Endodermal cell (in vitro differentiated cells): ENCODE measurements at places on chromosomes 5 and 9. TPM values are rescaled to one million over a fixed set of nuclear protein-coding genes. Genes with fewer than 3 reads are reported as not detected.
A peak's percentile ranks its signal among the peaks of the same experiment; 100 is the strongest.

HCN1 gene
- 4.0 and 5.9 TPM in 2 replicates for total RNA-seq

MYMK gene
- not detected in 2 replicates for total RNA-seq

COL23A1 gene
- 50.2 to 61.6 TPM (median 52.1 TPM) in 3 replicates for total RNA-seq

PCDHGB5 gene
- total RNA-seq, result 13.9 and 17.3 TPM in 2 replicates

PCDHGB4 gene
- 12.0 and 13.9 TPM in 2 replicates for total RNA-seq

- no peaks in the 10 kb centered on the region for H3K36me3 ChIP-seq
- H3K4me3 ChIP-seq, result no peak overlapping the region
- peaks cover 30% of the 10 kb centered on the region for H3K27me3 ChIP-seq
- DNase-seq, result no peak
Measured at GRCh38 chr9:123283048-123283408, 14.6 kb upstream of the STRBP start.

DNA sequence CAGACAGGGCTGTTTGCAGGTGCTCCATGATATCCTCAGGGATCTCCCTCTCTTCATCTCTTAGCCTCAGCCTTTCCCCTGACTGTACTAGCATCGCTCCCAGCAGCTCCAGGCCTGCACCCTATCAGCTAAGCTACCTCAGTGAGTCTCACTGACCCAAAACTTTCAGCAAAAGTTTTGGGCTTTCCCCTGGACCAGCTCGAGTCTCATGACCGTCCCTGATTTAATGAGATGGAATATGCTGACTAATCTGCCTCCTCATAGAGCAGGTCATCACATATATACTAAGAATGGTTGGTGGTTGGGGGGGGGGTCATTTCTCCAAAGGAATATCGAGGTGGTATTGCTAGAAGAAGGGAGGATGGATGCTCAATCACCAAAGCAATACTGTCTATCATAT, 151.5 kb downstream of the NR3C1 start:
- no peaks in the 10 kb centered on the region for H3K4me1 ChIP-seq
- DNase-seq, result no peak
- H3K27ac ChIP-seq, result no peak overlapping the region
- H3K27me3 ChIP-seq, result no peaks in the 10 kb centered on the region
- no peak overlapping the region for H3K4me3 ChIP-seq

- DNase-seq, result peak; percentile 93
- no peak overlapping the region for H3K4me3 ChIP-seq
- no peaks in the 10 kb centered on the region for H3K36me3 ChIP-seq
- H3K27ac ChIP-seq, result no peak overlapping the region
- no peaks in the 10 kb centered on the region for H3K4me1 ChIP-seq
Measured at GRCh38 chr9:68584189-68585033, 43.7 kb upstream of the TMEM252 start.

GRCh38 chr9:137715321-137715720, 96.5 kb downstream of the EHMT1 start:
- peaks cover 57% of the 10 kb centered on the region for H3K36me3 ChIP-seq
- no peak for DNase-seq
- H3K27me3 ChIP-seq, result no peaks in the 10 kb centered on the region
- H3K27ac ChIP-seq, result no peak overlapping the region
- no peaks in the 10 kb centered on the region for H3K4me1 ChIP-seq

DNA sequence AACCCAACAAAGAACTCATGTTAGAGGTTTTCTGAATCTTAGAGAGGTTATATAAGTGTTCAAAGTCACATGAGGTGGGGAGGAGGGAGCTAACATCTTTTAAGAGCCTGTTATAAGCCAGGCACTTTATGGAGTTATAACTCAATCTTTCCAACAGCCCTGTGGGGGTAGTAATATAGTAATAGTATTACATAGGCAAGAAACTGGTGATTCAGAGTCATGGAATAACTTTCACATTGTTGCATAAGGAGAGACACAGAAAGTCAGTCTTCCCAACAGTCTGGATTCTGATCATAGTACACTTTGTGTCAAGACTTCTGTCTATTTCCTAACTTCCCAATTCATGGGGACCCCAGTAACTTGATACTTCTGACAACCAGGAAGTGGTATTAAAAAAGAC, 89.2 kb downstream of the ACER2 start:
- H3K27me3 ChIP-seq, result peaks cover 9% of the 10 kb centered on the region
- H3K4me3 ChIP-seq, result no peak overlapping the region
- H3K27ac ChIP-seq, result no peak overlapping the region
- no peaks in the 10 kb centered on the region for H3K36me3 ChIP-seq
- H3K4me1 ChIP-seq, result peaks cover 4% of the 10 kb centered on the region
- no peak for DNase-seq

DNA sequence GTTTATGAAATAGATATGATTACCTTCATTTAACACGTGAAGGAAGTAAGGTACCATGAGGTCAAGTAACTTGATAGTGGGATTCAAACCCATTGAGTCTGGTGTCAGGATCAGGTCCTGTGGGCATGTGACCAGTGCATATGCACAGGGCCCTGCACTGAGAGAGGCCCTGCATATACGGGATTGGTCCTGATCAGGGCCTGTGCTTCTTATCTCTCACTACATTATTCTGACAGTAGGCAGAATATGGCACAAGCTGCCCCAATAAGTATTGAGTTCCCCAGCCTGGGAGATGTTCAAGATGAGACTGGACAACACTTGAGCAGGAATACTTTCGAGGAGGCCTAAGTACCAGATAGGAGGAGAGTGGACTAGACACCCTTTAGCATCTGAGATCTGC, 44.0 kb downstream of the GALNT10 start:
- H3K27ac ChIP-seq, result no peak overlapping the region
- DNase-seq, result no peak
- no peaks in the 10 kb centered on the region for H3K27me3 ChIP-seq
- no peak overlapping the region for H3K4me3 ChIP-seq

- no peak for DNase-seq
- no peaks in the 10 kb centered on the region for H3K4me1 ChIP-seq
- no peak overlapping the region for H3K4me3 ChIP-seq
Measured at GRCh38 chr9:121434969-121435368, 64.7 kb downstream of the GGTA1 start.

- no peaks in the 10 kb centered on the region for H3K36me3 ChIP-seq
- H3K4me1 ChIP-seq, result no peaks in the 10 kb centered on the region
- no peak overlapping the region for H3K4me3 ChIP-seq
- no peaks in the 10 kb centered on the region for H3K27me3 ChIP-seq
Measured at GRCh38 chr5:149216496-149216895, 55.2 kb upstream of the AFAP1L1 start.

GRCh38 chr5:147760086-147760875, 22.2 kb downstream of the JAKMIP2 start:
- H3K36me3 ChIP-seq, result no peaks in the 10 kb centered on the region
- no peaks in the 10 kb centered on the region for H3K27me3 ChIP-seq
- H3K27ac ChIP-seq, result no peak overlapping the region
- H3K4me3 ChIP-seq, result no peak overlapping the region
- no peak for DNase-seq
- H3K4me1 ChIP-seq, result no peaks in the 10 kb centered on the region

DNA sequence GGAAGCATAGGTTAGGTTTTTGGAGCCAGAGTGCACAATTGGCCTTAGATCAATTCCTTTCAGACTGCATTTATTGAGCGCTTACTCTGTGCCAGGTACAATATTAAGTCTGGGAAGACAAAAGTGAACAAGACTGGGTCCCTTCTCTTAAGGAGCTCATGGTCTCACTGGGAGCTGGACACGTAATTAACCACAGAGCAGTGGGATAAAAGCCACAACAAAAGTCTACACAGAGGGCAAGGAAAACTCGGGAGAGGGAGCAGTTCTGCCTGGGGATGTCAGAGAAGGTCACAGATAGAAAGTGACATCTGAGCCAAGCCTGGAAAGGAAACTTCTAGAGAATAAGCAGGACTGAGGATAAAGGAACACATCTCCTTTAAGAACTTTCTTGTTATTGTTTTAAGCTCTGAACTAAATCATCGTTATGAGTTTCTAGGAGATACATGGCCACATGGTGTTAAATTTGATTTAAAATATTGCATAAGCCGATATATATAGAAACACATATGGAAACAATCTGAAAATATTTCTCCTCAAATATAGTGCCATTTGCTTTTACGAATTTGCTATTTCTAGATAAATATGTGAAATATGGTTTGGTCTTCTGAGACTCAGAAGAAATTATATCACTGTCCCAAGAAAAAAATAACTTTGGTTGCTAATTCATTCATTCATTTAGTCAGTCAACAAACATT, 40.1 kb upstream of the PDE8B start:
- DNase-seq, result no peak
- no peak overlapping the region for H3K4me3 ChIP-seq
- H3K27me3 ChIP-seq, result no peaks in the 10 kb centered on the region
- H3K36me3 ChIP-seq, result no peaks in the 10 kb centered on the region
- H3K27ac ChIP-seq, result no peak overlapping the region

GRCh38 chr5:74638970-74639806, 1.3 kb downstream of the ENC1 start:
- DNase-seq, result no peak
- H3K36me3 ChIP-seq, result peaks cover 33% of the 10 kb centered on the region
- H3K27ac ChIP-seq, result no peak overlapping the region
- peak overlapping the region; percentile 99 for H3K4me3 ChIP-seq

GRCh38 chr5:179313849-179314521, 31.3 kb downstream of the ADAMTS2 start:
- H3K27me3 ChIP-seq, result no peaks in the 10 kb centered on the region
- no peak overlapping the region for H3K27ac ChIP-seq
- no peaks in the 10 kb centered on the region for H3K4me1 ChIP-seq

DNA sequence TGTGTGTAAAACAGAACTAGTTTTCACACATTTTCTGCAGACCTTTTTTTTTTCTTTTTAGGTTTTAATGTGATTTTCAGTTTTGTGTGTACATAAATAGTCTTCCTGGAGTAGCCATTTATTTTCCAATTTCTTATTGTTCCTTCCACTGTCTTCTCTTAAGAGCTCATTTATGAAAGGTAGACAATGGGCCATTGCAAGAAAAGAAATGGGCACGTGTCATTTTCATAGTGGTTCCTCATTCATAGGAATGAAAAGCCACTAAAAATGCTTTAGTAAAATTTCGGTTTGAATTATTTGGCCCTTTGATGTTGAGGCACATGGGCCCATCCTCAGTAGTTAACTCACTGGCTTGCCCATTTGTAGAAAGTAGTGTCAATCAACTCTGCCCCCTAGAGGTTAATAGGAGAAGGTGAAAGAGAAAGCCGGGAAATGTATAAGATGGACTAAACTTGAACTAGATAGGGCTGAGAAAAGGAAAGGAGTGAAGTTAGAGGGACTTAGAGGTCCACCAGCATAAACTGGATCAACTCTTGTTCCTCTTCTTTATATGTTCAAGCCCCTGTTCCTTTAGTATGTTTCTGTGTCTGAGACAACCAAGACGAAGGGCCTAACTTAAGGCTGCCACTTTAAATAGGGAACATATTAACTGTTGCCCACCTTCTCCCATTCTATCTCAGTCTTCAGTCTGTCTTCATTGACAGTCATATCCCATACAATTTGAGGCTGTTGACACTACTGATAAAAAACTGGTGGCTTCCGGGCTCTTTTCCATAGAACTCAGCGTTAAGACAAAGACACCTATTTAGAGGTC, 72.6 kb downstream of the SMARCA2 start:
- no peak overlapping the region for H3K4me3 ChIP-seq
- H3K36me3 ChIP-seq, result no peaks in the 10 kb centered on the region
- DNase-seq, result no peak
- no peaks in the 10 kb centered on the region for H3K27me3 ChIP-seq

DNA sequence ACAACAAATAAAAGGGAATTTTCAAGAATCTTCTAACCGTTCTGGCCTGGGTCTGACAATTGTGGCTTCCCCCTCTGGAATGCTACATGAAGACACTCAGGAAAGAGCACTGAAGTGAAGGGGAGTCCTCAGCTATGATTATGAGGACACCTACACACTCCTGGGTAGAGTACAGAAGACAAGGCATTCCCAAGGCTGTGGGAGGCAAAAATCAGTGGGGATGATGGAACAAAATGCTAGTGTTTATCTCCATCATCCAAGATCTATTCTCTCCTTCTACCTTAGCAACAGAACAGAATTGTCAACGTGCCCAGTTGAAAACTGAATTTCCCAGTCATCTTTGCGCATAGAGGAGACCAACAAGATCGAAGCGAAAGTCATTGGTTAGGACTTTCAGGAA, 130.1 kb upstream of the LARP1 start:
- no peaks in the 10 kb centered on the region for H3K36me3 ChIP-seq
- H3K27ac ChIP-seq, result no peak overlapping the region
- no peaks in the 10 kb centered on the region for H3K27me3 ChIP-seq
- no peak for DNase-seq
- no peaks in the 10 kb centered on the region for H3K4me1 ChIP-seq

DNA sequence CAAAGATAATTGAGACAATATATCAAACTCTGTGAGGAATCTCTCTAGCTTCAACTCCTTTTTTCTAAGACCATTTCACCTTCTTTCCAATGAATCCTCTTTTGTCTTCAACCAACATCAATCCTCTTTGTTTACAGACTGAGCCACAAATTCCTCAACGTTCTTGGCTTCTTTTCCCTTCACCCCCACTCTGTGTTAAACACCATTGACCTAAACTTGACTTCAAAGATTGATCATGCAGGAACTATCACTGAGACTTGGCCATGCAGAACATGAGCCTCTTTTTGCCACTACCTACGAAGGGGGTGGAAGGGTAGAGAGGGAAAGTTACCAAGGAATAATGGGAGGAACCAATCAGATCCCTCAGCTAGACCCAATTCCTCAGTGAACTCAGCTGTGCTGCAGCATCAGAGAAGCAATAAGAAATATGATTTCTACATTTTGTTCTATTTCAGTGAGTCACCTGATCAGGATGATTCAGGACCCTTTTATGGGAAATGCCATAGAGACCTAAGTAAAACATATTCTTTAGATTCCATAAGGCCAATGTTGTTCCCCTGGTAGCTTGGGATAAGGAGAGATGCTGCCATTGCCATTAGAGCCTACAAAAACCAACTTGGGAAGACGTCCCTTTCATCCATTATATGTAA, 187.7 kb upstream of the RGMB start:
- H3K27me3 ChIP-seq, result no peaks in the 10 kb centered on the region
- no peak overlapping the region for H3K27ac ChIP-seq
- no peak overlapping the region for H3K4me3 ChIP-seq
- peaks cover 13% of the 10 kb centered on the region for H3K36me3 ChIP-seq

DNA sequence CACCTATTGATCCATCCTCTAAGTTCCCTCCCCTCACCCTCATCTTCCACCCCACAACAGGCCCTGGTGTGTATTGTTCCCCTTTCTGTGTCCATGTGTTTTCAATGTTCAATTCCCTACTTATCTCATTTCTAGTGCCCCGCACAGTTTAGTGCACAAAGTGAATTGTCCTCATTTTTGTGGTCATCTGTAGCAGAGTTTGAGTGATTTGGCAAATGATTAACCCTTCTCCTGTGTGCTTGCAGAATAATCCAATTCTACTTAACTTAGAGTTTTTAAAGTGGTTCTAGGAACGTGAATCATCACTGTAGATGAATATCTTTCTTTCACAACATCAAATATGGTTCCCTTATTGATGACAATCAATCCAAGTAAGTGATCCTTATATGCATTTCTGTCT, 6.3 kb upstream of the HAPLN1 start:
- H3K4me1 ChIP-seq, result no peaks in the 10 kb centered on the region
- H3K36me3 ChIP-seq, result no peaks in the 10 kb centered on the region
- DNase-seq, result no peak
- no peak overlapping the region for H3K27ac ChIP-seq
- H3K4me3 ChIP-seq, result no peak overlapping the region
- H3K27me3 ChIP-seq, result peaks cover 15% of the 10 kb centered on the region

- no peak for DNase-seq
- H3K4me3 ChIP-seq, result no peak overlapping the region
- H3K36me3 ChIP-seq, result no peaks in the 10 kb centered on the region
- peaks cover 67% of the 10 kb centered on the region for H3K27me3 ChIP-seq
Measured at GRCh38 chr9:120683150-120683549, 31.1 kb downstream of the MEGF9 start.

GRCh38 chr5:126003309-126003708, 419.9 kb upstream of the GRAMD2B start:
- no peak overlapping the region for H3K4me3 ChIP-seq
- no peaks in the 10 kb centered on the region for H3K36me3 ChIP-seq
